Activated T-cell treated with anti-CD3 and anti-CD28 coated beads, Interleukin-2, amount 50 U/mL, for 72 hours (primary cell): ENCODE measurements at places on chromosomes 4 and X. TPM values are rescaled to one million over a fixed set of nuclear protein-coding genes. Genes with fewer than 3 reads are reported as not detected.

ADH6 gene
- not detected for total RNA-seq

FRMD7 gene
- not detected for total RNA-seq

HERC5 gene
- 49.9 TPM for total RNA-seq

TEX13B gene
- total RNA-seq, result not detected

CFAP99 gene
- total RNA-seq, result not detected

PCSK1N gene
- 2.8 TPM for total RNA-seq

LRPAP1 gene
- 52.7 TPM for total RNA-seq

NPY2R gene
- not detected for total RNA-seq

NDUFB11 gene
- total RNA-seq, result 84.3 TPM

RHOH gene
- total RNA-seq, result 150 TPM

CENPVL1 gene
- total RNA-seq, result not detected

CORIN gene
- total RNA-seq, result 0.25 TPM

MXRA5 gene
- total RNA-seq, result not detected

IGSF1 gene
- not detected for total RNA-seq

PAGE2 gene
- total RNA-seq, result not detected

ESX1 gene
- not detected for total RNA-seq

TMEM164 gene
- 19.5 TPM for total RNA-seq

HELT gene
- total RNA-seq, result not detected

SMR3B gene
- not detected for total RNA-seq

NRK gene
- not detected for total RNA-seq

GASK1B gene
- not detected for total RNA-seq

DIPK2B gene
- 0.05 TPM for total RNA-seq

SMIM10L2A gene
- total RNA-seq, result 0.44 TPM

SUPT20HL2 gene
- not detected for total RNA-seq

L1CAM gene
- 1.8 TPM for total RNA-seq

ACOT9 gene
- total RNA-seq, result 85.4 TPM

FHIP1A gene
- 0.22 TPM for total RNA-seq

NR3C2 gene
- 6.2 TPM for total RNA-seq
